ENCODE measurements at places on chromosomes 5 and 9. TPM values are rescaled to one million over a fixed set of nuclear protein-coding genes. Genes with fewer than 3 reads are reported as not detected.

Gene EEIG1
- 124 TPM for polyA plus RNA-seq

DNA sequence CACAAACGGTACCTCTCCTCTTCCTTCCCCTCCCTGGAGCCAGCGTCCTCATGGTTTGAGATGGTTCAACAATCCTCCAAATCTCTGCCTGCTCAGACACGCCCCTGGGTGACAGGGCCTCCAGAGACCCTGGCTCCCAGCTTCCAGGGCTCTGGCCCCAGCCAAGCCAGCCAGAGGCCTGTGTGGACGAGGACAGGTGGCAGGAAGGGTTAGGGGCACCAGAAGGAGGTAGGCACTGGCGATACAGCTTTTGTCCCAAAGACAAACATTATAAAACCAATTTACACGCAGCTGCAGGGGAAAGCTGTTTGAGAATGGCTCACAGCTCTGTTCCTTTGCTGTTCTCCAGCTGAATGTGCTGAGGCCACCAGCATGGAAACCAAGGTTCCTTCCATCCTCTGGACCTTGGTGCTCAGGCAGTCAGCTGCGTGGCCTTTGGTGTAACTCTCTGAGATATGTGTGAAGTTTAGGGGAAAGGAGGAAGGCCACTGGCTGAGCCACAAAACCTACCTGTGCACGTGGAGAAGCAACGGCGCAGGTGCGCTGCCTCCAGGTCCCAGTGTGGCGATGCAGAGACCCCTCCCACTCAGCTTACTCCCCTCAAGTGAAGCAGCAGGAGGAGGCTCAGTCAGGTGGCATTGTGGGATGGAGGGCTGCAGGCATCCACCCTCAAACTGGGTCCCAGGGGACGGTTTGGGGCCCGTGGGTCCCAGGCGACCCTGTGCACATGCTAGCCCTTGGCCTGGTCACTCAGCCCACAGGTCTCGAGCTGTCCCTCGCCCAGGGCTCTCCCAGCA, 4.3 kb upstream of the QRFP start:
- no peak for DNase-seq

DNA sequence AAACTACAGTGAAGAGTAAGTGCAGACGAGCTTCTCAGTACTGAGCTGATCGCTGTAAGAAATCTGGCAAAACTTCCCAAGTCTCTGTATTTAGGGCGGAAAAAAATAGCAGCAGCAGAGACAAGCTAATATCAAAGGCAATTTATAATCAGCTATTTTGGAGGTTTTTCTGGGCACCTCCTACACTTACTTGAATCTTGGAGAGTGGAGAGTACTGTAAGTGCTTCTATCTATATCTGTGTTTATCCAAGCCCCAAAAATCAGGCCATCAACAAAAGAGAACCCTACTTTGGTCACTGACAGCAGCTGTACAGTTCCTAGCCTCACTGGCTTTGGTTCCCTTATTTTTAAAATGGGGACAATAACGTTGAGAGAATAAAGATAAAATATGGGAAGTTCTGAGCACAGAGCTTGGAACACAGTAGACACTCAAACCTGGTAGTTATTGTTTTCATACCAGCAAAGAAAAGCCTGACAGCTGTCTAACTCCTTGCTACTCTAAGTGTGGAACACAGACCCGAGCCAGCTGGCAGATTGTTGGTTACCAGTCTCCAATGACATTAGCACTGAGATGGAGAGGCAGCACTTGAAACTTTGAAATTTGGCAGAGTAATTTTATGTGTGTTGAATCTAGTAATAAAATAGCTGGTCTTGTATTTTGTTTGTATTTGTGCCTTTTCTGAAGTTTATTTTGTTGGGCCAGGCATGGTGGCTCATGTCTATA, 96.0 kb upstream of the SLC28A3 start:
- DNase-seq = no peak

Gene OR1J2
- polyA plus RNA-seq = not detected

Gene KLHL9
- 21.1 TPM for polyA plus RNA-seq

DNA sequence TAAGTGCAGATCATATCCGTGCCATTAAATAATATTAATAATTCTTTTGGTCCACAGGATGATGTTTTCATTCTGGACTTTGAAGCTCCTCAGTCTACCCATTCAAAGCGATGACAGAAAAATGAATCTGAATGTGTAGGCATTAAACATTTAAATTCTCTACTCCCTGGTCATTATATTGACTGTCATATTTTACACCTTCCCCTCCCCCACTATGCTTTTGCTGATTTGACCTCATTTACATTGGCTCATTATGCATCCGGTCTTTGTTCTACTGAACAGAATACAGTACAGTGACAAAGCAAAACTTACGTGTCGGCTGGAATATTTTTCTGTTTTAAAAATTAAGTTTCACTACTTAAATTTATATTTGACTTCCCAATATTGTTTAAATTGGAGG, 289.7 kb upstream of the TMEM161B start:
- DNase-seq = no peak

Gene MAPK9
- polyA plus RNA-seq = 14.7 TPM

- no peak for DNase-seq
These were observed at the start of gene MZB1 for GRCh38 chr5:139389701-139390638. MZB1 (minus strand) TSS chr5:139389913; CDS start chr5:139389856, 57 bp downstream.

Gene GPR151
- 0.09 TPM for polyA plus RNA-seq

Gene LOX
- 0.18 TPM for polyA plus RNA-seq

Gene ALDH1A1
- polyA plus RNA-seq = not detected

- DNase-seq = no peak
These were observed 93.7 kb downstream of the AK8 start for GRCh38 chr9:132784286-132784830.

Gene SPINK13
- not detected for polyA plus RNA-seq

- DNase-seq = no peak
These were observed 27.9 kb downstream of the TRIO start for GRCh38 chr5:14171046-14171445.

Gene NEUROG1
- not detected for polyA plus RNA-seq

GRCh38 chr9:13719446-13719845, 440.0 kb upstream of the MPDZ start:
- no peak for DNase-seq

Gene LSM11
- polyA plus RNA-seq = 0.92 TPM

Gene SERF1A
- polyA plus RNA-seq = 1.6 TPM

GRCh38 chr5:125549322-125549911, 803.0 kb upstream of the ZNF608 start:
- DNase-seq = no peak

Gene FAM163B
- not detected for polyA plus RNA-seq

Gene XRCC4
- polyA plus RNA-seq = 12.2 TPM

- no peak for DNase-seq
These were observed 39.1 kb upstream of the UGT3A2 start for GRCh38 chr5:36105819-36106218.

- no peak for DNase-seq
These were observed 811.7 kb upstream of the WWC1 start for GRCh38 chr5:167479779-167480178.

DNA sequence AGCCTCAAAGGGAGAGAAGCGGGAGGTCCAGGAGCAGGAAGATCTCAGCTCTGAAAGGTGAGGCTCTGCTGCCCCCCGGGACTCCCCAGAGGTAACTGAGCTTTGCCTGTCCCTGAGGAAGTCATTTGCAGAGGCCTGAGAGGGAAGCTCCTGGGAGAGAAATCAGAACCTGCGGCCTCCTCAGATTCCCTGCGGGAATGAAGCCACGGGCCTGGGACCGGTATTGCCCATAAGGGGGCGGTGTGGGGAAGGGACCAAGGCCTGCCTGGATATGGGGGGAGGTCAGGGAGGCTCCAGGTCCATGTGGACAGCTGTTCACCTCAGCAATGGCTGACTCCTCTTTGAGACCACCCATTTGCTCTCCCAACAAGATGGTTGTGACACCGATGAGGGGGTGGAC, 1.3 kb downstream of the SPATA31E1 start:
- no peak for DNase-seq

GRCh38 chr9:21336457-21336856, 1.3 kb upstream of the KLHL9 start:
- no peak for DNase-seq

GRCh38 chr5:151663617-151664293, 23.0 kb downstream of the SPARC start:
- no peak for DNase-seq

DNA sequence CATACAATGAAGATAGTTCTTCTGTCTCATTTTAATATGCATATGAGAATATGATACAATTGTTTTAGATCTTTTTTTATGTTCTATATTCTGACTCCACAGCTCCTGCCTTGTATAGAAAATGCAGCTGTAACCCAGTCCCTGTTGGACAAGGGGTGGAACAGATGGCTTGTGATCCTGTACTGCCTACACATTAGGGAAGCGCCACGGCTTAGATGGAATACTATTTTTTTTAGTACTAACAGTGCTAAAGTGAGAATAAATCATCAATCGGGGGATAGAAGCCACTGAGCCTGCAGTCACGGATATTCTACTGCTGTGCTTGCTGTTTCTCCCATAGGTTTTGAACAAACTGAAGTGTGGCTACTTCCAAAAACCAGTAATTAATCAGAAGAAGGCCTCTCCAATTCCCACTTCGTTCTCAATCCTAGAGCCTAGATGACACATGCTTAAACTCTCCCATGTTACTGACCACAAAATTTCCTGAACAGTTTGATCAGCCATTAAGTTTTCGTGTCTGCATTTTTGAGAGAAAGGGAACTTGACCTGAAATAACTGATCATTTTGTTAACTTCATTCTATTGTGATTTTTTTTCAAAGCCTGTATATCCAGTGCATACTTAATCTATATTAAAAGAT, 150.3 kb downstream of the CDH18 start:
- no peak for DNase-seq

Gene ERBIN
- 45.1 TPM for polyA plus RNA-seq

- no peak for DNase-seq
These were observed 2.1 kb downstream of the CCDC192 start for GRCh38 chr5:127705120-127705892.

DNA sequence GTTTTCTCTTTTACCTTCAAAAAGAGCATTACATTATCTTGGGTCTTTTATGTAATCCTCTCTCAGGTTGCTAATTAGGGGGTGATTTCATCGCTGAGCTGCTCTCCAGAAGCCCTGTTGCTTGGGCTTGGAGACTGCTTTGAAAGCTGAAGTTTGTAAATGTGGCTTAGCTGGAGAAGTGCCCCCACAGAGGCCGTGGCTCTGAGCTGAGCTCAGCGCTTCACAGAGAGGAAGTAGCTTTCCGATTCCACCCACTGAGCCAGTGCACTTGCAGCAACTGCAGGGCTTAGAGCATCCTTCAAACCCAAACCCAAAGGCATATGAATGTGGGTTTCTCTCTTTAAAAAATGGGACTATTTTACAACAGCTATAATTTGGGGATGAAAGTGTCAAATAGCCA, 13.7 kb upstream of the NXNL2 start:
- DNase-seq = no peak

- DNase-seq = no peak
These were observed 205.9 kb downstream of the NSG2 start for GRCh38 chr5:174251305-174252000.

DNA sequence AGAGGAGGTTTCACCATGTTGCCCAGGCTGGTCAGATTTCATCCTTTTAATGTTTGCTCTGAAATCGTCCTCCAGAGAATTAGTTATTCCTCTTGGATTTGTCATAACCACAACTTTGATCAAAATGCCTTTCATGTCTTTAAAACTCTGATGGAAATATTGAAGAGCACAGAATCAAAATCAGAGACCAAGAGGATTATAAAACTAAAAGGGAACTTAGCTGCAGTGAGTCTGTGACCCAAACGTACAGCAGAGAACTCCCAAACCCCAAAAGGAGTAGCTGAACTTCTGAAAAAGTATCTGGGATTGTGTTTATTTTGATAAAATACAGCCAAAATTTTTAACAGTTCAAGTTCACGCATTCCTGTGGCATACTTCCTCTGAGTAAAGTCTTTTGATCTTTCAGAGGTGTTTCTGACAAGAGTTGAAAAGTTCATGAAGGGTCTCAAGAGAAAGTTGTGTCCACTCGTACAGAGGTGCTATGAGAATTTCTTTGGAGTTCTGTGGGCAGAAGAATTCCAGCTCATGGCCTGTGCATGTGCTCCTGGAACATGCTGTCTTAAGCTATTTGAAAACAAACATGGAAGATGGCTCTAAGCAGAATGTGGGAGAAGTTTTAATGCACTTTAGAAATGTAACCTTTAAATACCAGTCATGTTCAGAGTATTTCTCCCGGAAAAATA, 124.0 kb downstream of the ESM1 start:
- no peak for DNase-seq

DNA sequence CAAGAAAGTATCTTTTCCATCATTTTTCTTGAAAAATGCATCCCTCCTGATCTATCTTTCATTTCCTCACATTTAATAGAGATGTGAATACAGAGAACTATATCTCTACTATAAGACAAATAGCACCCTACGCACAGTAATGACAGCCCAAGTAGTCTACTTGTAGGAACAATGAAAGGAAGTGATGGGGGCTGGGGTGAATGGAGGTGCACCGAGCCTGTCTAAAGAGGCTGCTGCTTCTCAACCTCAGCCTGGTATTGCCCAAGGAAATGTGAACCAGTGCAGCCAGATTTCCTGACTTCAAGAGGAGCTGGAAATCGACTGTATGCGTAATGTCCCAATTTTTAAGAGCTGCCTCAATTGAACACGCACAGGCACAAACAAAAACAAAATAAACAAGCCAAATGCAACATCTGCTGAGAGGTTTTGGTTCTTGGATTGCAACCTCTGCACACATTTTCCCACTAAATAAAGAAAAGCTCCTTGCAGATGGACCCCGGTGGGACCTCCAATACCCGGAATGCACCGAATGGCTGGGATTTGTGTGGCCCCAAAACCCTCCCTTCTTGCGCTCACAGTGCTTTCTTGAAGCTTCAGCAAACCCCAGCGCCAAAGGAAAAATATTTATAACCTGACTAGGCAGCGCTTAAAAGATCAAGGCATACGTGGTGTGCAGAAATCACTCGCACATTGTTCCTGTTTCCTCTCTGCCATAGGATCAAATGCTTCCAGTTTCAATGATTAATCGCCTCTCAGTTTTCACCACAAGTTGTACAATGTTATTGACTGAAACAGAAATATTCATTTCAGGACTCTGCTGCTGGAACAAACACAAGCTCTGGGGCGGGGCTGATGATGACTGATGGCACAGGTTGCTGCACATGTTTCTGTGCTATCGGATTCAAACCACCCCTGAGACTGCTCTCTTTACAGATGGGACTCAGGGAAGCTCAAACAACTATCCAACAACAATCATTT, 68.3 kb downstream of the KCNIP1 start:
- DNase-seq = no peak

Gene MAN2A1
- 26.7 TPM for polyA plus RNA-seq

DNA sequence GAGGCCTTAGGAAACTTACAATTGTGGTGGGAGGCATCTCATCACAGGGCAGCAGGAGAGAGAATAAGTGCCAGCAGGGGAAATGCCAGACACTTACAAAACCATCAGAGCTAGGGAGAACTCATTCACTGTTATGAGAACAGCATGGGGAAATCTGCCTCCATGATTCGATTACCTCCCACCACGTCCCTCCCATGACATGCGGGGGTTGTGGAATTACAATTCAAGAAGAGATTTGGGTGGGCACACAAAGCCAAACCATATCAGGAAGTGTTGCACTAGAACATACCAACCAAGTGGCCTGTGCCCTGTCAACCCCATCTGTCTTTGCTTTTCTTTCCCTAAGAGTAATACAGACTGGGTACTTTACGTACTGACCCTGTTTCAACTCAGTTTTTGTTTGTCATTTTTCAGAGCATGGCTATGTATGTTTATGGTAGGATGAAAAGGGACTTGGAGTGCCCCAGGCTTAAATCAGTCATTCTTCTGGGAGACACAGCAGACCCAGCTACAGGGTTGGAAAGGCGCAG, 58.3 kb upstream of the TGFBR1 start:
- no peak for DNase-seq

Gene WDR5
- polyA plus RNA-seq = 17.5 TPM

GRCh38 chr5:149432376-149432775, 53.3 kb upstream of the IL17B start:
- DNase-seq = no peak
